Activated naive CD4-positive, alpha-beta T cell treated with anti-CD3 and anti-CD28 coated beads, Interleukin-2, amount 50 U/mL, for 72 hours (primary cell): ENCODE measurements at places on chromosomes 4 and X. TPM values are rescaled to one million over a fixed set of nuclear protein-coding genes. Genes with fewer than 3 reads are reported as not detected.

Gene JCHAIN
- total RNA-seq = 0.68 TPM

Gene SLC4A4
- not detected for total RNA-seq

Gene SOWAHD
- total RNA-seq = not detected

Gene FGF13
- total RNA-seq = not detected

Gene ASB11
- total RNA-seq = not detected

Gene CASP3
- total RNA-seq = 42.0 TPM

Gene DGKQ
- 7.9 TPM for total RNA-seq

DNA sequence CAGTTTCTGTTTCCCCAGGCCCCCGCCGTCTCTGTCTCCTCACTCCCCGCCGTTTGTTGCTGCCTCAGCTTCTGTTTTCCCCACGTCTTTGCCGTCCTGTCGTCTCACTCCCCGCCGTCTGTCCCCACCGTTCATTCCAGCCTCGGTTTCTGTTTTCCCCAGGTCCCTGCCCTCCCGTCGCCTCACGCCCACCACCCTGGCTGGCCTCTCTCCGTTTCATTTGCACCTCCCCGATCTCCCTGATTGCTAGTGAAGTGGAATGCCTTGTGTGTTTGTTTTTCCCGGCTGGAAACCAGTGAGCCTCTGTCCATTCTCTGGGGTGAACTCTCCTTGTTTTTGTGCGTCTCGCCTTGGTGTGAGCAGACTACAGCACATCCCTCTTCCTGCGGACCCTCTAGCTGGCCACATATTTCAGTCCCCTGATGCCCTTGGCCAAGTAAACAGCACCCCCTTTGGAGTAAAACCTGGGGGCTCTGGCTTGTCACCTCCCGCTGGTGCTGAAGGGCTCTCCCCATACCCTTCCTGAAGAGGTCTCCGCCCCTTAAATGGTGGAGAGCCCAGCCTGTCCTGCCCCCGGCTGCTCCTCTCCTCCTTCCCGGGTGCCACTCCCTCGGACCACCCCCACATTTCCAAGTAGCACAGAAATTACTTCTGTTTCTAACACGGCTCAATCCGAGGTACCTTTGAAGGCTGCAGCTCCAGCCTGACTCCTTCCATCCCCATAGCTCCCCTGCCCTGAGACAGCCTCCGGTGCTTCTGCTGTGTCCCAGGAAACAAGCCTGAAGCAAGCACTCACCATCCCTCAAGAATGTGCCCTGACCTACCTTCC lies 13.2 kb downstream of the TMEM175 start:
- no peak for DNase-seq

DNA sequence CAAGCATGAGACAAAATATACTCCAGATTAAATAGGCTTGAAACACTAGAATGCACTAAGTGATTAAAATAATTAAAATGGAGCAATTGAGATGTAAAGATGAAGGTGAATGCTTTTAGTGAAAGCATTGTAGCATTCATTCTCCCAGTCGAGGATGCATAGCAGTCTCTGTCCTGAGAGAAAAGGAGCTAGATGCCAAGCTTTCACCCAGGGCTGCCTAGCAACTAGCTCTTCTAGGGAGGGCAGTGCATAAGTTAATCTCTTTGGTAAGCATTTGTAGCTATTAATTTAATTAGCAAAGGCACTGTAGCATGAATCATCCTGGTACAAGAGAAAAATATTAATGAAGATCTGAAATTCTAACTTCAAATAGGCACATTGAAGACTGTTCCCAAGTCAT lies 1014.8 kb downstream of the C4orf33 start:
- DNase-seq = no peak

DNA sequence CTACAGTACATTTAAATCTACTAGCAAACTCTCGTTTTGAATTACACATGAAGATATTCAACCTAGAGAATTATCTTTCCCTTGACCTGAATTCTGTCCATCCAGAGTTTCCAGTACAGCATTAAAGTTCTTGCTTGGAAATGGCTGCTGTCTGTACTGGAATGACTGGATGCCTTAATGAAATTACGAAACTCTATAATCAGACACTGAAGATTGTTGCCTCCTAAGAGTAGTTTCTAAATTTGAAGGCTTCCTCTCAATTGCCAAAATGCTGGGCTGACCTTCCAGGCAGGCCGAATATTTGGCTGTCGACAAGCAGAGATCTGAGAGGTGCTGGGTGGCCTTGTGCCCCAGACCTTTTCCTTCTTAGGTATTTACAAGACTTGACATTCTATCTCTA lies 215.1 kb upstream of the GPC4 start:
- no peak for DNase-seq

GRCh38 chr4:130424211-130424610 lies 1328.3 kb downstream of the C4orf33 start:
- DNase-seq = no peak

GRCh38 chr4:26819026-26819425 lies 41.6 kb upstream of the STIM2 start:
- DNase-seq = no peak

GRCh38 chr4:168264903-168265302 lies 53.6 kb downstream of the DDX60 start:
- no peak for DNase-seq

- no peak for DNase-seq
Measured at GRCh38 chrX:119512146-119512800, 44.0 kb downstream of the SLC25A5 start.

DNA sequence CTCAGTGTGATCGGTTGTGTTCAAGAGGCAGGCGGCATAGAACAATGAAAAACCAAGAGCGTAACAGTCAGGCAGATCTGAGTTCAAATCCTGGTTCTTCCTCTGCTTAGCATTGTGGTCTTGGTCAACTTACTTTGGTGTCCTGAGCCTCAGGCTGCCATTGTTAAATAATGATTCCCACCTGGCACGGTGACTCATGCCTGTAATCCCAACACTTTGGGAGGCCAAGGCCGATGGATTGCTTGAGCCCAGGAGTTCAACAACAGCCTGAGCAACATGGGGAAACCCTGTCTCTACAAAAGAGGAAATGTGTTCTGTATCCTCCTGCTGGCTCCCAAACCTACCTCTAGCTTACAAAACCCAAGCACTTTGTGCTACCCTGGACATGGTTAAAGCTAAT lies 129.0 kb upstream of the STX18 start:
- DNase-seq = no peak

- DNase-seq = peak; percentile 63
Measured at GRCh38 chrX:153609917-153610835, 11.2 kb upstream of the CCNQ start.
